IPS DF 6.9 (cell line): ENCODE measurements at places on chromosomes 11 and 22.

DNA sequence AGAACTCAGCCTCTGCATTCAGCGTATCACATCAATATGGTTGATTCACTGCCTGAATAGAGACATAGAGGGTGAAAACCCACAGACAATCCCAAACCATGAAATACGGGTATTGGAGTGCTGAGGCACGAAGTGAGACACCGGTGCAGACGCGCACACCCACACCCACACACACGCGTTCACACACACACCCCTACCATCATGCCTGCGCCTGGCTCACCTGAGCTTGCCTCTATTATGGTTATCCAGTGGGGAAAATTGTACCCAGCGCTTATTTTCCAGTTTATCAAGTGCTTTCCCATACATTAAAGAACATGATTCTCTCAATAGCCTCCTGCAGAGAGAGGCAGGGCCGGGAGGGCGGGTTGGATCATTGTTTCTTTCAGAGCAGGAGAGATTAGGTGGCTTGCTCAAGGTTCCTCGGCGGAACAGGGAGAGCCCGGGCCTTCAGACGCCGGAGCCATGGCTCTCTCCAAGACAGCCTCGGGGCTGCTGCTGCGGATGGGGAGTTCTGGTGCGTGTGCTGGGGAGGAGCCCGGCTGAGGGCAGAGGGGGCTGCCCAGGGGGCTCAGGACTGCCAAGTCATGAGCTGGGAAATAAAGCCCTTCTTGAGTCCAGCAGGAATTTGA, 78.9 kb upstream of the THY1 start:
- DNase-seq: no peak

DNA sequence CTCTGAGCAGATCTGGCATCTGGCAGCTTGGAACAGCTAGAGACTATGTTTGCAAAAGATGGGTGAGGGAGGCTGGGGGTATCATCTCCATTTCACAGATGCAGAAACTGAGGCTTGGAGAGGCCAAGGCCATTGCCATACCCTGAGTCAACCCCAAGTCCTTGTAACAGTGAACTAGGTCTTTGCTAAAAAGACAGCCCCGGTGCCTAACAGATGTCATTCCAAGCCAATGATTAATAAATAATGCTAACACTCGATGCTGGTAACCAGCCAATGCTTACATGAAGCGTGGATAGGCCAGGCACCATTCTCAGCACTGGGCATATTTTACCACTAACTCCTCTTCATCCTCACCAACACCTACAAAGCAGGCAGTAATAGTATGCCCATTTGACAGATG, 164.0 kb downstream of the MN1 start:
- DNase-seq: no peak

DNA sequence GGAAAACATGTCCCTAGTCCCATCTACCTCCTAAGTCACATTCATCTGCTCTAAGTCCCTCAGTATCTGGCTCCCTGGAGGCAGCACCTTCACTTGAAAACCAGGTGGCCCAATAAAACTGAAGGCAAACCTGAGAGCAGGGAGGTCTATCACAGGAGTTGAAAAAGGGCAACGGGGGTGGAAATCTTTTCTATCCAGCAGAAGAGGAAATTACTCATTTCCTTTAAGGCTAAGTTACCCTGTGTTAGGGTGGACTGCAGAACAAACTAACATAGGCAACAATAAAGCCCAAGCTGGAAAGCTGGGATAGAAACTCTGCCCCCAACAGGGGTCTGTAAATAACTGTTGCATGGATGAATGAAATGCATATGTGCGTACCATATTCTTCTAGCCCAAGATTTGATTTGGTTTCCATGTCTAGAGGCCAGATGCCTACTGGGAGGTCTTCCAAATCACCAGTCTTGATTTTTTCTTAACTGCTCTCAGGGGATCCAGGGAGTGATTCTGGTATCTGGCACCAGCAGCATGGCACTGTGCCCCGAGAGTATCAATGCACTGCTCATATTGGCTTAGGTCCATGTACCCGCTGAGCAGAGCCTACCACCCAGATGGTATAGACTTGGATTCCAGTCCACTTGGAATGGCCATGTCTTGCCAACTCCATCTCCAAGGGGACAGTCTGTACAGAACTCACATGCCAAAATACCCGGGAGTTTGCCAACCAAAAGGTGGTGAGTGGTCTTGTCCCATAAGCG, 350.0 kb upstream of the NCAM1 start:
- DNase-seq: no peak

- no peak for DNase-seq
Measured at GRCh38 chr11:113113801-113114704, 152.8 kb downstream of the NCAM1 start.

DNA sequence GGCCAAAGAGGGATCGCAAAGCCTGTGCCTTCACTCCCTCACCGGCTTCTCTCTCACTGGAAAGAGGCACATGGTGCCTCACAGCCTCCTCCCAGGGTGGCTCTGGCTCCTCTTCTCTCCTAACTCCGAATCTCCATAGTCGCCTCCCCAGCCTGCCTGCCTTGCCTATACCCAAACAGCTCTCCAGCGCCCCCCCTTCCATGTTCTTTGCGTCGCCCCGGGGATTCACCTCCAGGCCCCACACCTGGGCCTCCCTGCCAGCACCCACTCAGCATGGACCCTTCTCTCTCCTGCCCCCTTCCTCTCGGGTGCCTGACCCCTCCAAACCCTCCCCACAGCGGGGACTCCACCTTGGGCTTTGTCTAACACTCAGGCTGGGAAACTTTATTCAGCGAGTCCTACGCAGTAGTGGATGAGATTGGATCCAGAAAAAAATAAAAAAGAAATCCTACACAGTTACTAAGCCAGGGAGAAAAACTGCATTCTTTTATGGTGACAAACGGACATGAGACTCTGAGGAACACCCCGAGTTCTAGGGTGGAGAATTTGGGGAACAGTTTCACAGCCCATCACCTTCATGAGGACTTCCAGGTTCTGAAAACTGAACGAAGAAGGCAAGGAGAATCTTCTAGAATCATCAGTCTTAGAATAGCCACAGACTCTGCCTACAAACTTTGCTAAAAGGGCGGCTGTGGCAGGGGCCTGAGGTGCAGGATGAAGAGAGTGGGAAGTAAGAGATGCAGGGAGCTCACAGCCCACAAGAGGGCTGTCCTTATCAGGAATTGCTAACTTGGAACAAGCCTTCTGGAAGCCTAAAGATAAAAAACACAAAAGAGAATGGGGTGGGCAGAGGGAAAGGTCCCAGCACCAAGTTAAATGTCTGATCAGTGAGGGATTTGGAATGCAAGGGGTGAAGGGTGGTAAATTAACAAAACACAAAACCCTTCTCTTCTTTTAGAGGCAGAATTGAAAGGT, 5.3 kb downstream of the PPM1F start:
- no peak for DNase-seq

DNA sequence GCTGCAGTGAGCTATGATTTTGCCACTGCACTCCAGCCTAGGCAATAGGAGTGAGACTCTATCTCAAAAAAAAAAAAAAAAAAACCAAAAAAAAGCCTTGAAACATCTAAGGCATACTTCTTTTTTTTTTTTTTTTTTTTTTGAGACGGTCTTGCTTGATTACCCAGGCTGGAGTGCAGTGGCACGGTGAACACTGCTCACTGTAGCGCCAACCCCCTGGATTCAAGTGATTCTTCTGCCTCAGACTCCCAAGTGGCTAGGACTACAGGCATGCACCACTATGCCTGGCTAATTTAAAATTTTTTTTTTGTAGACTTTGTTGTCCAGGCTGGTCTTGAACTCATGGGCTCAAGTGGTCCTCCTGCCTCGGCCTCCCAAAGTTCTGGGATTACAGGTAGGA, 19.5 kb downstream of the ARFGAP3 start:
- DNase-seq: no peak

- no peak for DNase-seq
Measured at GRCh38 chr22:42743501-42743991, 22.9 kb upstream of the A4GALT start.
